ENCODE measurements at places on chromosomes 12 and 14.

GRCh38 chr14:43306053-43306452, 1201.0 kb downstream of the FSCB start:
- no peak for DNase-seq

DNA sequence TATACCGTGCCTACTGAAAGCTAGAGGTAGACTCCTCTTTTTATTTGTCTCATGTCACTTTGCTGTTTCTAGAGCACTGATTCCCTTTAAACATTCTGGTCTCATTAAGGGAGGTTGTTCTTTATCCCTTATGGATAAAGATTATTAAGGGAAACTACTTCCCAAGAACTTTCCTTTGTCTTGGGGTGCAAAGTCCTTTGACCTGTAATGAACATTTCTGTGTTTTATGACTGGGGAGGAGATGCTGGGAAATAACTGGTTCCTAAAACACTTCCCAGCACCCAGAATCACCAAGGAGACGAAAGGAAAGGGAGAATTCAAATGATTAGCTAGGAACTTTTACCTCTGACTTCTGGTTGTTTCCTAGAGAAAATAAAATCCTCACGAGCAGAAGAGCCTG, 63.2 kb upstream of the ACTN1 start:
- no peak for DNase-seq

- no peak for DNase-seq
Observed at GRCh38 chr12:109605016-109605415, 31.4 kb downstream of the MVK start.

- DNase-seq = no peak
Observed at GRCh38 chr14:47651337-47651736, 24.1 kb downstream of the MDGA2 start.

GRCh38 chr12:23980826-23981225, 31.4 kb upstream of the SOX5 start:
- DNase-seq = no peak

GRCh38 chr12:47980197-47980596, 16.8 kb downstream of the TMEM106C start:
- DNase-seq = no peak

DNA sequence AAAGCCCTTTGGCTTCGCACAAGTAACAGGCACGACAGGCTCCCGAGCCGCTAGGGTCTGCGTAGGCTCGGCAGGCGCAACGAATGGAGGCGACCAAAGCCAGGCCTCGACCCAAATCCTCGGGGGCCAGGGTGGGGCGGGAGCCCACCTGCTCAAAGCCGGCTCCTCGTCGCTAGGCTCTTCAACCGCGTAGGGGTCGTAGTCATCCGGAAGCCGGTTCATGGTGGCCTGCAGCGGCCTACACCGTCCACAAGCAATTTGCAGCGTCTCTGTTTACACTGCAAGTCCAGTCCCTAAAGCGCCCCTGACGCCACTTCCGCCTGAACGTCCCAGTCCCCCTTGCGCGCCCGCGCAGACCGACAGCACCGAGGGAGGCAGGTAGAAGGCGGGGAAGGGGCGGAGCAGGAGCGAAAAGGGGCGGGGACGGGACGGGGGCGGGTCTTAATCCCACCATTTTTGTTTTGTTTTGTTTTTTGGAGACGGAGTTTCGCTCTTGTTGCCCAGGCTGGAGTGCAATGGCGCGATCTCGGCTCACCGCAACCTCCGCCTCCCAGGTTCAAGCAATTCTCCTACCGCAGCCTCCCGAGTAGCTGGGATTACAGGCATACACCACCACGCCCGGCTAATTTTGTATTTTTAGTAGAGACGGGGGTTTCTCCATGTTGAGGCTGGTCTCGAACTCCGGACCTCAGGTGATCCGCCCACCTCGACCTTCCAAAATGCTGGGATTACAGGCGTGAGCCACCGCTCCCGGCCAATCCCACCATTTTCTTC, at the start of gene EAPP:
Gene EAPP (minus strand): TSS at position 295 of the 774 bp plus-strand sequence. CDS start 73 bp downstream, at position 222.
- DNase-seq = peak; percentile 98

DNA sequence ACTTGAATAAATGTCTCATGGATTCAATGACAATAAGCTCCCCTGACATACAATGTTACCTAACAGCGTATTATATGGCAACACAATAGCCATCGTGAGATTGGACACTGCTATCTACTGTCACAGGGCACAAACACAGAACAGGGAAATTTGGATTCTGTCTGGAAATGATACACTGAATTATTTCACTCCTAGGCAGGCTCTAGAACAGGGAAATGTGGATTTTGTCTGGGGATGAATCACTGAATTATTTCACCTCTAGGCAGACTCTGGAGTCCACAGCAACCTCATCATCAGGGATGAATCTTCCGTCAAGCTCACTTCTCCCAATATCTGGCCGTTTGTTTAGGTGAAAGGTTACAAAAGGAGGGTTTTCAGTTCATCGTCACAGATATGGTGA, 288.8 kb downstream of the TMEM132D start:
- no peak for DNase-seq

DNA sequence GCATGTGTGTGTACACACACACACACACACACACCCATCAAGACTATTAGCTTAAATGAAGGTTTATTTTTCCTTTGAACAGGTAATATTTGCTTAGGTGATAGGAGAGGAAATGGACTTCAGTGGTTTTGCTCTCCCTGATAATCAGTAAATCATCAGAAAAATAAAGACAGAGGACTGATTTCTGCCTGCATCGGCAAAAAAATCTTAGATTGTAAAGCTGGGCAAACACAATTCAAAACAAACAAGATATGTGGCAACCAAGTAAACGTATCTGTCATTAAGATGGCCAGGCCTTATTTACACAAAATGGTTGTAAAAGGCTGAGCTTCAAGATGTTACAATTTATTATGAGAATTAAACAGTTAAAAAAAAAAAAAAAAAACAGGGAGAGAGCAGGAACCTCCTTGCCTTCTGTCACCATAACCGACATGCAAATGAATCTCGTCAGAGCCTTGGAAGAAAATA, 31.3 kb downstream of the PRKD1 start:
- no peak for DNase-seq

GRCh38 chr14:23548351-23549318, 2.9 kb downstream of the ZFHX2 start:
- DNase-seq = no peak

GRCh38 chr12:93167841-93168492, 209.8 kb upstream of the NUDT4 start:
- DNase-seq = no peak

GRCh38 chr12:457676-458075, 2.1 kb upstream of the B4GALNT3 start:
- no peak for DNase-seq

DNA sequence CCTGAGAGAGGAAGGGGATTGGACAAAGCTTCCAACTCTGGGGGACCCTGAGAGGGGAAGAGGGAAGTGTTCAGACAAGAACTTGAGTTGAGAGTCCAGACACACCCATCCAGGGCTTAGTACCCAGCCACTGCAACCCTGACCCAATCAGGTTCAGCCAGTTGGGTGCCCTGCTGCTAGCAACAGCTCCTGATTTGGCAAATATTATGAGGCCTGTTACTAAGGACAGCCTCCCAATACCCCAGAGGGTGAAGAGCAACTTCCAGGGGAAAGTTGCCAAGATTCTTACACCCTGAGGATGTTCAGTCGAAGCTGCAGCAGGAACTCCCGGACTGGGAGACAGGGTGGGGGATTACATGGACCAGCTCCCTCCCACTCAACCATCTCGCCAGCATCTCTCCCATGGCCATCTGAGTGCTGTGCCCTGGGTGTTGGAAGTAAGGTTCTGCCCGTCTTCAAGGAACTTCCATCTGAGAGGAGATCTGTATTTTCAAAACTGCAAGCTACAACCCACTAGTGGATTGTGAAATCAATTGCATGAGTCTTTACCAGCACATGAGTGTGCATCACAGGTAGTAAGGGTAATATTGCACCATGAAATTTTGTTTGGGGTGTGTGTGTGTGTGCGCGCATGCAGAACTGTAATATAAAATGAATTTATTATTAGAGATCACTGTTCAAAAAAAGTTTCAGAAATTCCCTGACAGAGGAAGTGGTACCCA, 11.5 kb upstream of the KRT78 start:
- DNase-seq = peak; percentile 73

GRCh38 chr14:86654558-86655184, 1124.7 kb downstream of the FLRT2 start:
- peak; percentile 38 for DNase-seq

GRCh38 chr12:65725376-65725775, 98.9 kb upstream of the HMGA2 start:
- no peak for DNase-seq

DNA sequence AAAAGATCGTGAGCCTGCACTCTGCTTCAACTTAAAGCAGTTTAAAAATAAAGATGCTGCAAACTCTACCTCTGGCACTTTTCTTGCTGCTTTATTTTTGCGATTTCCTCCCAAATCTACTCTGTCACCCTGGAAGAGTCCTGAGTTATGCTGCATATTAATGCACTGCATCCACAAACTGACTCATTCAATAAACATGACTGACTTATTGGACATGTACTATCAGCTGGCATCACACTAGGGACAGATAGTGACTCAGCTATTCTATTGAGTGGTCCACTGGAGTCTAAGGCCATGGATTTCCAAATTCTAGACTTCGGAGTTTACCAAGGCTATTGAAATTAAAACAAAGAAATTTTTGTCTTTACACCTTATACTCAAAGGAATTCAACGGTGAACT, 90.7 kb upstream of the PTPRR start:
- DNase-seq = peak; percentile 54

GRCh38 chr12:123910761-123911193, 61.9 kb downstream of the CCDC92 start:
- no peak for DNase-seq

DNA sequence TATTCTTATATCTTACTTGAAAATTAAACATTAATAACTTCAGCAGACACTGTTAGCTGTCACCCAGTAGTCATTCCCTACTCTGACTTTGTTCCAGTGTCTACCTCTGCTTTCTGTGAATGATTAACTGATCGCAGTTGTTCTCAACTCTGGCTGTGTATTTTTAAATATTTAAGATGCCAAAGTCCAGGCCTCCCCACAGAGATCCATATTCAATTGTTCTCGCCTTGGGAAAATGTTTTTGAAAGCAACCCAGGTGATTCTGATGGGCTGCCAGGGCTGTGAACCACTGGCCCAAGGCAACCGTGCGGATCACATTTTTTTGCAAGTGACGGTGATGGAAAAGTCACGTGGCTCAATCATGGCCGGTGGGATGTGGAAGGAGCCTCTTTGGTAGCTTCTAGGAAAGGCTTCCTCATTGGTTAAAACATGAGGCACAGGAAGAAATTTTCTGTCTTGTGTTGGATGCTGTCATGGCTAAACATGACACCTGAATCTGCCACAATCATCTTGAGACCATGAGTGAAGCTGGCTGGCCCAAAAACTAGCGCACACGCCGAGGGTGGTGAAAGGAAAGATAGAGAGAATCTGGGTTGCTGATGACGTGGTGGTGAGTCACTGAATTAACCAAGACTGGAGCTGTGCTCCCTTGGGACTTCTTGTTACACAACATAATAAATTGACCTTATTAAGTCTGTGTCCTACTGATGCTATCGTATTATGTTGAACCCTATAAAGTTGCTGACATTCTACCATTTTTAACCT, 37.2 kb downstream of the RDH12 start:
- DNase-seq = peak; percentile 94

DNA sequence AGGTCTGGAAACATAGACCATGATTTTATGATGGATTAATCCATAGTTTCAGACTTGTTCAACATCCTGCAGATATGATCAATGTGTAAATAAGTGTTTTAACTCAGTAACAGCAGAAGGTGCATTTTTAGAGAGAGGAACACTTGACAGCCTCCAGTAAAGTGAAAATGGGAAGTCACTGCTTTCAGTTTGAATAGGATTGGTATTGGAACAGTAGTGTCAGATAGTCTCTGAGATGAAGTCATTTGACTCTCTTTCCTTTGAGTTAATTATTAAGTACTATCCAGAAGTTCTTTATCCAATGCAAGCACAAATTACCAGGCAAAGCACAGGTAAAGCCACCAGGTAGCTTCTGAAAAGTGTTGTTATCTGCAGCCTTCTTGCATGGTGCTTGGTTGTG, 14.5 kb upstream of the NAV3 start:
- DNase-seq = no peak
